Endothelial cell (in vitro differentiated cells): ENCODE measurements at places on chromosomes 1 and 21. TPM values are rescaled to one million over a fixed set of nuclear protein-coding genes. Genes with fewer than 3 reads are reported as not detected.

- DNase-seq = no peak
These were observed 25.1 kb upstream of the NGF start for GRCh38 chr1:115363171-115363570.

PEX10 gene
- 25.4 TPM for total RNA-seq

LHX8 gene
- total RNA-seq = not detected

- no peak for DNase-seq
These were observed 13.9 kb downstream of the IL6R start for GRCh38 chr1:154418923-154419619.

TNFRSF8 gene
- total RNA-seq = 1.9 TPM

DNA sequence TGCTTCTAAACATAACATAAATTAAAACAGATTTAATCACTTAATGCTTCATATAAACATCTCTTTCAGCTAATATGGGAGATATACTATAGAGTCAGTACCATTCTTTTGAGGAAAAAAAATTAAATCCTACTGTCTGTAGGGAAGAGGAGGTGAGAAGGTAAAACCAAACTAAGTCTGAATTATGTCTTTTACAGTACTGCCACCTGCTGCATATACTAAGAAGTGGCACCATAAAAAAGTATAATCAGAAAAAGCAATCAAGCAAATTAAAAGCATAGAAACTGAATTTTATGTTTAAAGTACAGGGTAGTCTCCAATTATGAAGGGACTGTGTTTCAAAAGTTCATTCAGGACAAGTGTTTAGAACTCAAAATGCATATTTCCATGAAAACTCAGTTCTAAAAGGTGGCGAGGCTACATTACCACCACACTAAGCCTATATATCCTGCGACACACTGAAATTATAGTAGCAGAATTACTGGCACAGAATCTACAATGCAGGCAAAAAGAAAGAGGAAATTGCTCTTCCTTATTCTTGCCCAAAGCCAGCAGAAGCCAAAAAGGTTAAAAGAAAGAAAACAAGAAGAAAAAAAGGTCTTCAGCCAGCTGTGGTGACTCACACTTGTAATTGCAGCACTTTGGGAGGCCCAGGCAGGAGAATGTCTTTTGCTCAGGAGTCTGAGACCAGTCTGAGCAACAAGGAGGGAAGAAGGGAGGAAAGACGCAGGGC, 9.0 kb downstream of the NSL1 start:
- DNase-seq = no peak

- DNase-seq = peak; percentile 72
These were observed at the start of gene NID1 for GRCh38 chr1:236064674-236065508. Gene NID1, minus strand, starts transcription at chr1:236065090. Its CDS starts 11 bp downstream, at chr1:236065079.

LZIC gene
- 31.2 TPM for total RNA-seq

CHRNB2 gene
- total RNA-seq = 0.44 TPM

DNA sequence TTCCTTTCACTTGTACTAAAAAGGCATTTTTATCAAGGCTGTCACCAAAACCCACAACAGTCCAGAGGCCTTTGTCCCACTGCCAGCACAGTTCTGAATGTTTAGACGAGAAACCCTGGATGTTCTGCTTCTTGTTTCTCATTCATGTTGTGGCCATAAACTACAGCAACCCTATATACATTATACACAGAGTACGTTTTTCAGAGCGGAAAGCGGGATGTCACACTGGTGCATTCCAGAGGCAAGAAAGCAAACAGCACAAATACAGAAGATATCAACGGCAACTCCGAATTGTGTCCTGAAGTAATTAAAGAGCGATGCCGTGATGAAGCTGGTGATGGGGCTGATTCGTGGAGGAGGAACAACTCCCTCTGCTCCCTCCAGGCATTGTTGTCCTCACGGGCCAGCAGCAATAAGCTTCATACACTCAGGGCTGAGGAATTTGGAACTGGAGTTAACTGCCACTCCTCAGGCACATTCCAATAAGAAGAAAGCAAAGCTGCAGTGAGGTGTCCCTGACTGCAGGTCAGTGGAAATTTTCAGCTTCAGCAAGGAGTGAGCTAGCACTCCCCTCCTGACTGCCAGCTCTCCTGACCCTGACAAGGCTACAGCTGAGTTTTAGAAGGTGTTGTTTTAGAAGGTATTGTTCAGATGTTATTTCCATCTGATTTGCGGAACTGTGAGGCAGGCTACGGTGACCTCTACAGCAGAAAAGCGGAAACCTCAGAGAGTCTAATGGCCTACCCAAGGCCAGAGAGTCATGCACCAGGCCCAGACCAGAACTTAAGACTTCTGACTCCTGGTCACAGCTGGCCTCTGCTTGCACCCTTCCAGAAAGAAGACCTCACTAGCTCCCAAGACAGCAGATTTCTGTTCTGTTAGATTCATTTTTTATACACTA, 149.0 kb downstream of the TGFBR3 start:
- DNase-seq = no peak

FNDC5 gene
- 5.5 TPM for total RNA-seq

DNA sequence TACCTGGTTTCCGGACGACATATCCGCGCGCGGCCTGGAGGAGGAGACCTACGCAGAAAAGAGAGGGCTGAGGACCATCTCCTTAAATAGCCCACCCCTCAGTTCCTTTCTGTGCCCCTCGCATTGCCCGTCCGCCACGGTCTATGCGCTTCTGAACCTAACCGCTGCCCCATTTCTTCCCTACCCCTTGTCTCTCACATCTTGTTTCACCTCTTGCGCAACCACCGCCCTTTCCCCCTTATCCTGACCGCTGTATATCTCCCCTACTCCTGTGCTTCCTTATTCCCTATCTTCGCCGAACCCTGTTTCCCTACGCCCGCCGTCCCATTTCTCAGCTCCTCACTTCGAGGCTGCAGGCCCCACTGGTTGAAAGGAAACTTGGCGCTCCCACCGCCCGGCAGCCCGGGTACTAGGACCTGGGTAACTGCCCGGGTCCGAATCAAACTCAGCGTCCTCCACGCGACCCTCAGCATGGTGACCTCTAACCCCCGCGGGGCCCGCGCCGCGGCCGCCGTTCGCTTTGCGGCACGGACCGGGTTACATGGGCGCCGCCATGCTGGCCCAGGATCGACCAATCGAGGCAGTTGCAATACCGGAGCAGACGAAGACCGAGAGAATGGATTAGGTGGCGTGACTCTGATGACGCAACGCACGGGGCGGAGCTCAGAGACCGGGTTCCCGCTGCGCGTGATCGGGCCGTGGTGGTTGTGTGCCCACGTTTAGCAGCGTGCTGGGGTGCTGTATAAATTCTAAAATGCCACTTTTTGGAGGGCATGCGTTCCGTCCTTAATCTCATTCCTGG, at the start of gene MRPS15:
Gene MRPS15 (minus strand): TSS at position 582 of the 802 bp plus-strand sequence. CDS start 109 bp downstream, at position 473.
- peak; percentile 91 for DNase-seq

- no peak for DNase-seq
These were observed 39.4 kb upstream of the SPOCD1 start for GRCh38 chr1:31855038-31855845.

GRCh38 chr21:42737951-42738590, 84.7 kb downstream of the PDE9A start:
- no peak for DNase-seq
